ENCODE measurements at places on chromosomes 16 and 17.

- no peak for DNase-seq
These were observed 479 bp upstream of the ZNF207 start for GRCh38 chr17:32349503-32349853.

DNA sequence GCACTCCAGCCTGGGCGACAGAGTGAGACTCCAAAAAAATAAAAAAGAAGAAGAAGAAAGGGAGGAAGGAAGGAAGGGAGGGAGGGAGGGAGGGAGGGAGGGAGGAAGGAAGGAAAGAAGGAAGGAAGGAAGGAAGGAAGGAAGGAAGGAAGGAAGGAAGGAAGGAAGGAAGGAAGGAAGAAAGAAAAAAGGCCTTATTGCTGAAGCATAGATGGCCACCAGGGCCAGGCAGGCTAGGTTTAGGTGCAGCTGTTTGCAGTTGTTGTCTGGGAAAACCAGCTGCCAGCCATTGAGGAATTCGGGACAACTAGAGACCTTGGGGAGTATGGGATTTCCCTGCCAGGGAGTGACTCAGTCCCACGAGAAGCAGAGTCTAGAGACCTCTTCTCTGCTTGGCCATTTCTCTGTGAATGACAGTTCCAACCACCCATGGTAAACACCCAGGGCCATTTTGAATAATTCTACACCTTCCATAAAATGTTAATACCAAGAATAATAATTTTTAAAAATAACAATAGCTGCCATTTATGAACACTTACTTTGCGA, 31.0 kb downstream of the SCNN1B start:
- no peak for DNase-seq

DNA sequence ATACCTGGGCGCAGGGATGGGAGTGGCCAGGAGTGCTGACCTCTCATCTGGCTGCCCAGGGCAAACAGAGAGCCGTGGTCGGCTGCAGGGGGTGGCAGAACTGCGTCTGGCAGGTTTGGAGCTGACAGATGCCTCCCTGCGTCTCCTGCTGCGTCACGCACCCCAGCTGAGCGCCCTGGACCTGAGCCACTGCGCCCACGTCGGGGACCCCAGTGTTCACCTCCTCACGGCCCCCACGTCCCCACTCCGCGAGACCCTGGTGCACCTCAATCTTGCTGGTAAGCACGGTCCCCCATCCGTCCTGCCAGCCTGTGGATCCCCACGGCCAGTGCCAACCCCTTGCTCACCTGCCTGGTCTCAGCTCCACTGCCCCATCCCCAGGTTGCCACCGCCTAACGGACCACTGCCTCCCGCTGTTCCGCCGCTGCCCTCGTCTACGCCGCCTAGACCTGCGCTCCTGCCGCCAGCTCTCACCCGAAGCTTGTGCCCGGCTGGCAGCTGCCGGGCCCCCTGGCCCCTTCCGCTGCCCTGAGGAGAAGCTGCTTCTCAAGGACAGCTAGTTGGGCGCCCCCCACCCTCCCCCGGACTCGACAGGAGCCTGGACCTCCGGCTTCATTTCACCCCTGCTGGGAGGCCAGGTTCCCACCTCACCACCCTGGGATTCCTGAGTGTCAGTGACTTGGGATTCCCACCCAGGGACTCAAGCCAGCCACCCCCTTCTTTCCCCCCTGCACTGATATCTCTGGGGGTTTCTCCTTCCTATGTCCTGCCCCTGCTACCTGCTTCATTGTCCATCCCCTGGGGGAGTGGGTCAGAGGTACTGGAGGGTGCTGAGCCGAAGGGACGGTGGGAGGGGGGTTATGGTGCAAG, 2.0 kb upstream of the ORAI3 start:
- DNase-seq, result no peak

GRCh38 chr17:2911035-2911754, 115.0 kb downstream of the RAP1GAP2 start:
- no peak for DNase-seq

DNA sequence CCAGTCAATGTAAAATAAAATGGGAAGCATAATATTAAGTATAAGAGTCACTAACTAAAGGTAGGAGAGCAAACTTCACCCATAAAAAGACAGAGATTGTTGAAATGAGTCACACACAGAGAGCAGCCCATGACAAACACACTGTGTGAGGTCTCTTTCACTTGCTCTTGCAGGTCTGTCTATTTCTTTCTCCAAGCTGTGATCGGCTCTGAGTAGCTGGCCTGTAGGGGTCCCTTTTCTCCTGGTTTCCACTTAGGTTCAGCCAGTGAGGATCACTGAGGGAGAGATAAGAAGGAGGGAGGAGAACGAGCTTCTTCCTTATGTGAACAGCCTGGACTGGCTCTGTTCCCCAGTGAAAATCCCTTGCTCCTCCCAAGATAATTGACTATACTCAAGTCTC, 133.7 kb upstream of the HS3ST3A1 start:
- no peak for DNase-seq

All from activated CD4-positive, alpha-beta T cell treated with anti-CD3 and anti-CD28 coated beads for 1 hour (primary cell).